Naive thymus-derived CD4-positive, alpha-beta T cell (primary cell): ENCODE measurements at places on chromosomes 4 and X. TPM values are rescaled to one million over a fixed set of nuclear protein-coding genes. Genes with fewer than 3 reads are reported as not detected.

The PQBP1 gene
- 80.3 and 90.5 TPM in 2 replicates for total RNA-seq

The TIMP1 gene
- 117 TPM for total RNA-seq

The PITX2 gene
- not detected in 2 replicates for total RNA-seq

The CLGN gene
- not detected in 2 replicates for total RNA-seq

The CHIC2 gene
- total RNA-seq: 47.2 TPM

The TEX13D gene
- not detected in 2 replicates for total RNA-seq

The TRIML1 gene
- not detected for total RNA-seq

The SERTM2 gene
- not detected for total RNA-seq

The BMP3 gene
- total RNA-seq: not detected

The ETDC gene
- total RNA-seq: not detected

The VCX2 gene
- not detected for total RNA-seq

The MAPK10 gene
- not detected for total RNA-seq

The CT45A10 gene
- not detected in 2 replicates for total RNA-seq

The ANOS1 gene
- 0.05 TPM for total RNA-seq

The ZCCHC18 gene
- 3.6 TPM for total RNA-seq

The TEX13A gene
- total RNA-seq: not detected

The SSX1 gene
- not detected for total RNA-seq

The DCAF8L1 gene
- total RNA-seq: not detected

The FHIP1A gene
- total RNA-seq: 1.9 TPM

The FMR1NB gene
- total RNA-seq: not detected

The CLNK gene
- 0.66 TPM for total RNA-seq

The GPR173 gene
- total RNA-seq: not detected

The PKD2 gene
- total RNA-seq: 4.9 TPM

The GAGE13 gene
- not detected for total RNA-seq

The FATE1 gene
- not detected for total RNA-seq

The TLR1 gene
- total RNA-seq: 12.3 TPM

The RAI2 gene
- total RNA-seq: 2.2 TPM

The SMARCA1 gene
- total RNA-seq: 0.72 TPM

The KLB gene
- total RNA-seq: not detected

The ARAF gene
- total RNA-seq: 118 TPM

The AKAP4 gene
- total RNA-seq: not detected

The PHOX2B gene
- not detected in 2 replicates for total RNA-seq

The TCEAL1 gene
- 4.2 TPM for total RNA-seq
